ENCODE measurements at places on chromosomes 1 and 21.

- DNase-seq = no peak
Observed at GRCh38 chr1:98975810-98976209, 28.9 kb downstream of the PLPPR5 start.

DNA sequence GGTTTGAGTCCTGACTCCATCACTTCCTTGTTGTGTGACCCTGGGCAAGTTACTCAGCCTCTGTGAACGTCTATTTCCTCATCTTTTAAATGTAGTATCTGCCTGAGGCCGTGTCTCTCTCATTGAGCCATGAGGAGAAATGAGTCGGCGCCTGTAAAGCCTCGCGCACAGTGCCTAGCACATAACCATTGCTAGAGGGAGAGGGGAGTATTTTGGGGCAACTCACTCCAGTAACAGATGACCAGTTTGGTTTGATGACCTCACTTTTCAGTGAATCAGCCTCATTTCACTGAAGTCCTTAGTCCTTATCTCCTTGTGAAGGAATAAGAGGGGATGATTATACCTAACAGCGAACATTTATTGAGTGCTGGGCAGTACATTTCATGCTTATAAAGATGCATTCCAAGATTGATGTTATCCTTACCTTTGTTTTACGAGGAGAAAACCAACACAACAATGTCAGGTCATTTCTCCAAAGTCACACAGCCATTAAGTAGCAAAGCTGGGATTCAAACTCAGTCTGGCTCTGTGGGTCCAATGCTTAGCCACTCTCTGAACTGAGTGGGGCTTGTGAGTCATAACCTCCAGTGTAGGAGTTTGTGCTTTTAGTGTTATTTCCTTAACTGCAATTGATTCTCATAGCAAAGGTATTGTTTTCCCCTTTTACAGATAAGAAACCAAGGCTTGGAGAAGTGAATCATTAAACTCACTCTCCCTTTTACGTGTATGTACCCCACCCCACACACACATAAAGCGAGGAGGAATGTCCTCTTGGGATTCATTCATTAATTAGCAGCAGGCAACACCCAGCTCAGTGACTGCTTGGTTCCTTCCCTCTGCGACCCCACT lies 25.9 kb downstream of the KCNC4 start:
- no peak for DNase-seq

DNA sequence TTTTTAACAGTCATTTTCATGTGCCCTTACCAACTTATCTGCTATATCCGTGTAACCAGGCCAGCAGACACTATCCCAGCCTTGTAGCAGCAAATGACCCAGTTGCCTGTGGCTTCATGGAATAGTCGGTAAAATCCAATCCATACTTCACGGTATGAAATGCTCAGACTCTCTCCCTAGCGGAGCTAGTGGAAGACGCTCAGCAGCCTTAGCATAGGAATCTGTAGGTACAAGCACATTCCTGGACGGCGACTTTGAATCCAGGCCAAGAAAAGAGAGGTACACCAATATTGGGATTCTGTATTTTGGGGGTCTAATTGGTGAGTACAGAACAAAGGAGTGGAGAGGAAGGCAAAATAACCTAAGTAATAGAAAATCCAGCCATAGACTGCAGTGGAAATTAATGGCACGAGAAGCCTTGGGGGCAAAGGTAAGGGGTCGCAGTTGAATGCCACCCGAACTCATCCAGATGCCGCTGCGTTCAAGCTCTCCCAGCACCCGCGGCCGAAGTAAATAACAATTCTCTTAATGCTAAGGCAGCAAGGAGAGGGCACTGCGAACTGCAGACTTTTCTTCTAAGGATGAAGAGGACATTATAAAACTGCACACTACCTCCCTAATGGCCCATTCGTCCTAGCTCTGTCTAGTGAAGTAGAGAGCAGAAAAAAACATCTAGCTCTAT lies 17.7 kb upstream of the TBX15 start:
- no peak for DNase-seq

- no peak for DNase-seq
Observed at GRCh38 chr1:2499260-2499659, 23.2 kb downstream of the PLCH2 start.

- no peak for DNase-seq
Observed at GRCh38 chr1:113515498-113515897, 125.2 kb downstream of the MAGI3 start.

- no peak for DNase-seq
Observed at GRCh38 chr1:156115514-156116374, 1.2 kb downstream of the LMNA start.
